ENCODE measurements at places on chromosomes 5 and 9. TPM values are rescaled to one million over a fixed set of nuclear protein-coding genes. Genes with fewer than 3 reads are reported as not detected.

PRR16 gene
- total RNA-seq, result 0.29 TPM

POU5F2 gene
- 2.1 TPM for total RNA-seq

OLFML2A gene
- 0.73 TPM for total RNA-seq

GABRA1 gene
- total RNA-seq, result not detected

LCN9 gene
- not detected for total RNA-seq

TAF11L10 gene
- total RNA-seq, result not detected

DNA sequence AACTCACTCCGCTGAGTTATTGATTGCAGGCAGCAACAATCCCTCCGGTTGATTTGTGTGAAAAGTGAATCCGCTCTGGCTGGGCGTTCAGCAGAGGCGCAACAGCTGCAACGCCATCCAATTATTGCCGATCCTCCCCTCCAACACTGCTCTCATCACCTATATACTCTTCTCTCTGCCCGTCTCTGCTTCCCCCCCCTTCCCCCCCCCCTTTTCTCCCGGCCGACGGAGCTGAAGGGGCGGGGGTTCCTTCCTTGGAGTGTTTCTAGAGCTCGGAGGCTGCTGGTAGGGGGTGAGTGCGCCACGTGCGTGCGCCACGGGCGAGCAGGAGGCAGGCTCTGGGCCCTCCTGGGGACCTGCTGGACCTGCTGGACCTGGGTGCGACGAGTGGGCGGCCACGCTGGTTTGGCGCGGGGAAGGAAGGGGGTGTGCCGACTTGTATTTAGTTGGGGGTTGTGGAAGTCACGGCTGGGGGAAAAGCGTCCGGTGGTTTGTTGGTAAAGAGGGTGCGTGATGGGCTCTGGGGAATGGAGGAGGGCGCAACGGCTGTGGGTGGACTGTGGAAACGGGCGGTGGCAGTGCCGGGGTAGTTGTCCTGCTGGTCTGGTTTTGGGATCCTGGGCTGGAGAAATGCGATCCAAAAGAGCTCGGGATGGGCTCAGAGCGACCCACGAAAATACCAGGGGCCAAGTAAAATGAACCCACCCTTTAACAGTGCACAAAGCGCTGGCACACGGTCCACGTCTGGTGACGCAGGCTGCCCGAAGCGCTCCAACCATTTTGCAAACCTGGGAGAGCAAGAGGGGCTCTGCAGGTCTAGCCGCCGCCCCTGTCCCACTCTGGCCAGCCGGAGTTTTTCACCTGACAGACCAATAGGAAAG, 6.4 kb upstream of the MEF2C start:
- DNase-seq, result peak; percentile 61

DNA sequence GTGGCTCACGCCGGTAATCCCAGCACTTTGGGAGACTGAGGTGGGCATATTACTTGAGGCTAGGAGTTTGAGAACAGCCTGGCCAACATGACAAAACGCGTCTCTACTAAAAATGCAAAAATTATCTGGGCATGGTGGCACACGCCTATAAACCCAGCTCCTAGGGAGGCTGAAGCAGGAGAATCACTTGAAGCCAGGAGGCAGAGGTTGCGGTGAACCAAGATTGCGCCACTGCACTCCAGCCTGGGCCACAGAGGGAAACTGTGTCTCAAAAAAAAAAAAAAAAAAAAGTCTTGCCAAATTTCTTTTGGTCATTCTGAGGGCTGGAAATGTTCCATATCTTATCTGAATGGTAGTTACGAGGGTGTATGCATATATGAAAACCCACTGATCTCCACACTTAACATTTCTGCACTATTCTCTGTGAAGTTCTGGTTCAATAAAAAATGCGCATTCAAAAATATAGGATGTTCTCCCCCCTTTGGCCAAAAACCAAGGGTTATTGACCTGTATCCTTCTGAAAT, 13.5 kb upstream of the NIPAL4 start:
- no peak for DNase-seq

- DNase-seq, result no peak
These were observed 488.1 kb upstream of the ADAMTS16 start for GRCh38 chr5:4651806-4652565.

- no peak for DNase-seq
These were observed 29.5 kb downstream of the KCNT1 start for GRCh38 chr9:135731454-135731853.
